ENCODE measurements at places on chromosomes 13 and 19.

GRCh38 chr19:46611776-46612175, 10.6 kb downstream of the CALM3 start:
- DNase-seq: no peak

- no peak for DNase-seq
These were observed 9.5 kb upstream of the LILRB4 start for GRCh38 chr19:54653181-54653809.

- DNase-seq: no peak
These were observed 3.7 kb downstream of the HRC start for GRCh38 chr19:49151267-49152118.

DNA sequence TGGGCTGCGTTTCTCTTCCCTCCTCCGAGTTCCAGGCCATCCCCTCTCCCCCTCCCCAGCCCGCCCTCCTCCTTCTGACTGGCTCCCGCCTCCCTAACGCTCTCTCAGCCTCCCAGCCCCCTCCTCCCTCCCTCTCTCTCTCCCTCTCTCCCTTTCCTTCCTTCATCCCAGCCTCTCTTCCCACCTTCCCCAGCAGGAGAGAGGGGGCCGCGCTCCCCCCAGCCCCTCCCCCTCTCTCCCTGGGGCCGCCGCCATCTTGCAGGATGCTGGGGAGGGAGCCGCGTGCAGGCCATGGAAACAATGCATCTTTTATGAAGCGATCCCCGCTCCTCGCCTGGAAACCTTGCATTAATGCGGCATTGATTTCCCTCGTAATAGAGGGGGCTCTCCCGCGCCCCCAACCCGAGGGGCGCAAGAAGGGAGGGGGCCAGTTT, 42.6 kb upstream of the ADGRL1 start:
- no peak for DNase-seq

DNA sequence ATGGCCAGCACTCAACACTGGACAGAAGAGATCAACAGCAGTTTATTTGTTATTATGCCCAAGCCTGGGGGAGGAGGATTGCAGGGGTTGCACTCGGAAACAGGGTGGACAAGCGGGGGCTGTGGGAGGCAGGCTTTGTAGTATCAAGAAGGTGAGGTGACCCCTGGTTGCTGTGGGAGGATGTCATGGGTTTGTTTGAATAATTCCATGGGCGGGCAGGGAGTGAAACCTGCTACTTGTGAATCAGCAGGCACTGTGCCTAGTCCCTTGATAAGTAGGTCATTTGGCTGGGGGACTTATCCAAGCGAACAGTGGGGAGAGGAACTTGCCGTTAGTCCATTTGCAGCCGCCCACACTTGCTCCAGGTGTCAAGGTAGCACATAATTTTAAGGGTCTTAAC, 84.4 kb upstream of the KCTD15 start:
- no peak for DNase-seq

DNA sequence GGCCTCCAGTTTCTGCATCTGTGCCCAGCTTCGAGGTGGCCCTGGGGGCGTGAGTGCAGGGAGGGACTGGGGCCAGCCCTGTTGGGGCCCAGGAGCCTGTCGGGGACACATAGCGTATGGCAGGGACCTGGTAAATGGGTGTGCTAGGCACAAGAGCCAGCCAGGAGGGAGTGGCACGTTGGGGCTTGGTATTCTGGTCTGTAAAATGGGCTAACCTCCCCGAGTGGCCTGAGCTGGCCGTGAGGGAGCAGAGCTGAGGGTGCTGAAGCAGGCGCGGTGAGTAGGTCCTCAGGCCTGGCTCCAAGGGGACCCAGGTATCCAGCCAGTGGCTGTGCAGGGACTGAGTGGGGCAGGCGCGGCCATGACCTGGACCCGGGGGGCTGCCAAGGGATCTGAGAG, 4.3 kb downstream of the PTOV1 start:
- DNase-seq: no peak

DNA sequence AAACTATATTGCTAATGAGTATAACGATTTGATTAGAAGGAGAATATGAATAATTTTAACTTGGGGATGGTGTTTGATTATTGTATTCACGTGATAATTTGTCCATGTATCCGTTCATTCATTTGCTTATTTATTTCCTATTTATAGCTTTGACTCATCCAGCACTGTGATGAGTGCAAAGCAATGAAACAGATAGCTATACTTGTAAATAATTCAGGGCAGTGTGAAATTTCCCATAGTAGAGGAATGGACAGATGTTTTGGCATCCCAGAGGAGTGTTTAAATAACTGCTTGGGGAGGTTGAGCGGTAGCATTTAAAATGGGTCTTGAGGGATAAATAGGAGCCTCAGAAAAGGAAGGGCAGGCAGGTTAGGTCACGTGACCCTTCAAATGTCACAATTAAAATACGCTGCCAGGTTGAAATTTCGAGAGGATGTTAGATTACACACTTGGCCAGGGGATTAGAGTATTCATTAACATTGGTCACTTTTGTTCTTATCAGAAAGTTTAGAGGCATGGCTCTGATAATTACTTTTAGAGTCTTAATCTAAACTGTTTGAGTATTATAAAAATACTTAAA, 14.7 kb downstream of the FGF9 start:
- no peak for DNase-seq

- no peak for DNase-seq
These were observed 10.3 kb downstream of the EHD2 start for GRCh38 chr19:47723581-47723940.

DNA sequence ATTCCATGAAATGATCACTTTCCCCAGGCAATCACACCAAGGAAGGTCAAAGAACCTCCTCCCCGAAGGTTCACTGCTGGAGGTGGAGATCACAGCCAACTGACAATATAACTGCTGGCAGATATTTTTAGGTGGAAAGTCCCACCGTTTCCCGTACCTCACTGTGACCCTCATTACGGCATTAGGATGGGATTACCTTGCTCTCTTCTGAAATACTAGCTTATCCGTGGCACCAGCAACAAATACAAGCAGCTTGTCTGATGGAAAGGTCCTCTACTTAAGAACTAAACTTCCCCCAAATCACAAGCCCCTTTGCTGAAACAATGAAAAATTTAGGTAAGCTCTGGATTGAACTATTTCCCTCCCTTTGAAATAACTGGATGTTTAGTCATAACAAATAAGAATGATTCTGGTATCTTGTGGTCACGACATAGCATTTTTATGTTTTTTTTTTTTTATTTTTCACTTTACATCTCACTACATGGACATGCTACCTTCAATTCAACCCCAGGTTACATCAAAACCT, 178.9 kb downstream of the COL4A1 start:
- no peak for DNase-seq

DNA sequence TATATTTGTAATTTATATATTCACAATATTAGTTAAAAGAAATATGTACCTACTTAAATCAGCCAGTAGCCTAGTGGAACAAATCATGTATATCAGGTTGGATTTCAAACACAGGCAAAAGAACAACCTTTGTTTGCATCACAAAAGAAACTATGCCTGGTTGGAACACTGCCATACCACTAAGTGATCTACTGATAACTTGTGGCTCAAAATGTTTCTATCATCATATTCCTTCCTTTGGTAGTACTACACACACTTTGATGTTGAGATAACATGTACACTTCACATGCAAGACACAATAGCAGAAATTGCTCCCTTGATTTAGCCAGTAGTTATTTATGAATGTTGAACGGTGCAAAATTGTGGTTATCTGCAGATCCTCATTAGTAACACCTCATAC, 146.0 kb upstream of the GPC6 start:
- DNase-seq: no peak

DNA sequence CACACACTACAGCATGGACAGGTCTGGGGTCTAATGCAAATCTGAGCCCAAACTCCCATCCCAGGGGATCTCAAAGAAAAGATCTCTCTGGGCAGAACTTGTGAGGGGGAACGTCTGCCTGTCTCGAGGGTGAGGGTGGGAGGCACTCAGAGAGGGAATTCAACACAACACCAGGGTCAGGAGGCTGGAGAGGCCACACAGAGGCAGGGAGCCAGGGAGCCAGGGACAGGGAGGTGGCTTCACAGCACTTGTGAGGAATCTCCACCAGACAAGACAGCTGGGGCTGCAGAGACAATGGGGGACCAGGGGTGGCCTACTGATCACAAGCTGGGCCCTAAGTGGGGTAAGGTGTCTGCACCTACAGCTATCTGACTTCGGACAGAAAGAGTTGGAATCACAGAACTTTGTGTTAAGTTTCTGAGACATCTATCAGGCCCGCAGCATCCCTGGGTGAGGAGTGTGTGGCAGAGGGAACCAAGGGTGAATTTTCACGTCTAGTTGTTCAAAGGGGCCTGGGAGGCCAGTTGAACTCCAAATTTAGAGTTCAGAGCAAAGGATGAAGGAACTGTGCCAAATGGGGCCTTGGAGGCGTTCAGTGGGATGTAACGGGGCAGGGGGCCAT, 12.7 kb upstream of the AKAP8L start:
- DNase-seq: no peak

DNA sequence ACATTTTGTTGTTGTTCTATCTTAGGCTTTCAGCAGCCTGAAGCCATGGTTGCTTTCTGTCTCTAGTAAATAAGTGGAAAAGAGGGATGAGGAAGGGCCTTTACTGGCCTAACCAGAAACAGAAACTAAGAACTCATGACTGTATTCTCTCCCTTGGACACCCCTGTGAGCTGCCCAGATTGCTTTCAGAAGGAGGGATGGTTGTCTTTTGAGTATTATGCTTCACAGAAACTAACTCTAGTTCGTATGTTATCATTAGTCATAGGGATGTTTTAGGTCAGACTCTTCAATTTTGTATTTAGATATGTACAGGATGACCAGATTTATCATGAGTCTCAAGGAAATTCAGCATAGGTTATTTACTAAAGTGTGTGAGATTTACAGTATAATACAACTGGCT, 17.5 kb downstream of the BORA start:
- no peak for DNase-seq

- no peak for DNase-seq
These were observed 451 bp upstream of the ICAM5 start for GRCh38 chr19:10289167-10289835.

- DNase-seq: no peak
These were observed 389.5 kb upstream of the ZNF507 start for GRCh38 chr19:31955884-31956283.

DNA sequence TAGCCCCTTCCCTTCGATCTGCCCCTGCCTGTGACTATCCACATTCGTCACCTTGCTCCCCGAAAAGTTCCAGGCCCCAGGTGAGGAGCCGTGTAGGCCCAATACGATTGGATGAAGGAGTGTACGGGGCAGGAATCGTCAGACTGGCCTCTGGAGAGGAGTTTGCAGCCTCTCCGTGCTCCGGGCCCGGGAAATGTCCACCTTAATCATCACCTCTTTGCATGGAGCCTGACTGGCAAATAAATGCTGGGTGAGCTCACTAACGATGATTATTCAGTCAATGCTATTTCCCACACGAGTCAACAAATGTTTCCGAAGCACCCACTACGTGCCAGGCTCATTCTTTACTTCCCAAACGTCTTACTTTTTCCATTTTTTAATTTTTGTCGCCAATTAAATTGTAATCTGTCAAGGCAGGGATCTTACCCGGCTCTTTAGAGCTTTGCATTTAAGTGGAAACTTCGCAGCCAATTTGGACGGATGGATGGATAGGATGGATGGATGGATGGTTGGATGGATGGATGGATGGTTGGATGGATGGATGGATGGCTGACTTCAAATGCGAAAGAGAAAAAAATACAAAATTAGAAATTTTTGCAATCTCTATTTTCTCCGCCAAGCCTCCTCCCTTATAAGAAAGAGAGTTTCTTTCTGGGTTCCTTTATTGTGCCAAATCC, 45.8 kb downstream of the TGDS start:
- no peak for DNase-seq

- DNase-seq: no peak
These were observed 51.1 kb downstream of the GPR12 start for GRCh38 chr13:26709461-26709860.

DNA sequence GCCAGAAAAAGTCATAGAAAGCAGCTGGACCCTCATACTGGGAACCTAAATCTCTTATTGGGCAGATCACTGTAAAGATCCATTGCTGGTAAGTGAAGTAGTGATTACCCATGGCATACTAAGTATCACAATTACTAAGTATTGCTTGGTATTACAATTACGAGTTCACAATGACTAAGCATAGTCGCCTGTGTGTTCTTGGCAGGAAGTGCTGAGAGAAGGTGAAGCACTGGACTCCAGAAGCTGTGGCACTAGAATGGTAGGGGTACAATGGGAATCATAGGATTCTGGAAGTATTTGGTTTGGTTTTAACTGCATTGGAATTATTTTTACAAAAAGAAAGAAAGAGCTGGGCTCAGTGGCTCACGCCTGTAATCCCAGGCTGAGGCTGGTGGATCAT, 20.3 kb downstream of the LGALS16 start:
- no peak for DNase-seq

- DNase-seq: no peak
These were observed 484.6 kb downstream of the TSHZ3 start for GRCh38 chr19:30864391-30865215.

DNA sequence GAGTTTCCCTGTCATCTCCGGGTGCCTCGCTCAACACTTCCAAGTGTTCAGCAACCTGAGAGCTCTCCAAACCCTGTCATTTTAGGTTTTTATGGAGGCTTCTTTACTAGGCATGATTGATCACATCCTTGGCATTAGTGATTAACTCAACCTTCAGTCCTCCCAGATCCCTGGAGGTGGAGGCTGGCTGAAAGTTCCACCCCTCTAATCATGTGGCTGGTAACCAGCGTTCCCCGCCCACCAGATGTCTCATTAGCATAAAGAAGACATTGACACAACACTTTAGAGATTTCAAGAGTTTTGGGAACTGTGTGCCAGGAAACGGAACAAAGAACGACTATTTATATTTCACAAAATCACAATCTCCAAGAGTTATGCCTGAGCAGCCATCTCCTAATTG, 71.1 kb upstream of the RGCC start:
- DNase-seq: no peak

- DNase-seq: no peak
These were observed 37.7 kb downstream of the RGCC start for GRCh38 chr13:41495044-41495443.

DNA sequence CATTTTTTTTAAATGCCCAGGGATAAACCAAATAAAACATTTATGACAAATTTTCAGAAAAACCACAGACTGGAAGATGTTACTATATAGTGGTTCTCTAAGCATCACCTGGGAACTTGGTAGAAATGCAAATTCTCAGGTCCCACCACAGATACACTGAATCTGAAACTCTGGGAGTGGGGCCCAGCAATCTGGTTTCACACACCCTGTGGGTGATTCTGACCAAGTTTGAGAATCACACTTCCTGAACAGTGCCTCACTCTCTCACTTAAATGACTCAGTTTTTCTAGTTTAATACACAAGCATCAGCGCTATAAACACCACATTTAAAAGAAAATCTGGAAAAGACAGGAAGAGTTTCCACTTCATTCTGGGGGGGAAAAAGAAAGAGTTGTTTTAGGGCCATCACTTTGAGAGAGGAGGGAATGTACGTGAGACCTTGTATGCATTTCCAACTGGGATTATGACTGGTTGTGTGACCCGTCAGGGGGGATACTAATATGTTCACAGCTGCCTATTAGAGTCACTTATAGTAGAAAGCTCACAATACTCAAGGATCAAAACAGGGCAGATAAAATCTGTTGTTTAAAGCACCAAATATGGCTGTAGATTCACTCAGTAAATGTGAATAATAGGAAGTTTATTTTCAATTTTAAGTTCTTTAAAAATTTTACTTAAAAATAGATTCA, 567.7 kb downstream of the GPC6 start:
- DNase-seq: no peak

- no peak for DNase-seq
These were observed 93.5 kb upstream of the MRI1 start for GRCh38 chr19:13670846-13671245.
